ENCODE measurements at places on chromosomes 13 and 19.

DNA sequence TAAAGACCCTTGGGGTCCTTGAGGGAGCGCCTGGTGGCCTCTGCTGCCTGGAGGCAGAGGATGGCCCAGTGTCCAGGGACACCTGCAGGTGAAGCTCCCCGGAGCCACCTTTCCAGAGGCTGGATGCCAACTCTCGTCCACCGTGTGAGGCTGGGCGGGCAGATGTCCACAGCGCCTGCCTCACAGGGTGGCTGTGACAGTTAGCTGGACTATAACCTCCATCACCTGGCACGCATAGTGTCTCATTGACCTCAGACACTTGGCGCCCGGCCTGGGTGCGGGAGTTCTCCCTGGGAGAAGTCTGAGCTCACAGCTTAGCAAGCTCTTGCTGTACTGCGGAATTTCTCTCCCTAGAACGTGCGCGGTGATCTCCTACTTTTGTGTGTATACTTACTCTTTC lies 9.8 kb downstream of the BICRA start:
- DNase-seq, result no peak

DNA sequence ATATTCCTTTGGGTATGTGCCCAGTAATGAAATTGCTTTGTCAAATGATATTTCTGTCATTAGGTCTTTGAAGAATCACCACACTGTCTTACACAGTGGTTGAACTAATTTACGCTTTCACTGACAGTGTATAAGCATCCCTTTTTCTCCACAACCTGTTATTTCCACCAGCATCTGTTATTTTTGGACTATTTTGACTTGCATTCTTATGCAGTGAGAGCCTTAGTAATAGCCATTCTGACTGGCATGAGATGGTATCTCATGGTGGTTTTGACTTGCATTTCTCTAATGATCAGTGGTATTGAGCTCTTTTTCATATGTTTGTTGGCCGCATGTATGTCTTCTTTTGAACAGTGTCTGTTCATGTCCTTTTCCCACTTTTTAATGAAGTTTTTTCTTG lies 92.0 kb upstream of the SPATA13 start:
- no peak for DNase-seq

GRCh38 chr13:44549476-44549875 lies 26.7 kb downstream of the TSC22D1 start:
- no peak for DNase-seq

DNA sequence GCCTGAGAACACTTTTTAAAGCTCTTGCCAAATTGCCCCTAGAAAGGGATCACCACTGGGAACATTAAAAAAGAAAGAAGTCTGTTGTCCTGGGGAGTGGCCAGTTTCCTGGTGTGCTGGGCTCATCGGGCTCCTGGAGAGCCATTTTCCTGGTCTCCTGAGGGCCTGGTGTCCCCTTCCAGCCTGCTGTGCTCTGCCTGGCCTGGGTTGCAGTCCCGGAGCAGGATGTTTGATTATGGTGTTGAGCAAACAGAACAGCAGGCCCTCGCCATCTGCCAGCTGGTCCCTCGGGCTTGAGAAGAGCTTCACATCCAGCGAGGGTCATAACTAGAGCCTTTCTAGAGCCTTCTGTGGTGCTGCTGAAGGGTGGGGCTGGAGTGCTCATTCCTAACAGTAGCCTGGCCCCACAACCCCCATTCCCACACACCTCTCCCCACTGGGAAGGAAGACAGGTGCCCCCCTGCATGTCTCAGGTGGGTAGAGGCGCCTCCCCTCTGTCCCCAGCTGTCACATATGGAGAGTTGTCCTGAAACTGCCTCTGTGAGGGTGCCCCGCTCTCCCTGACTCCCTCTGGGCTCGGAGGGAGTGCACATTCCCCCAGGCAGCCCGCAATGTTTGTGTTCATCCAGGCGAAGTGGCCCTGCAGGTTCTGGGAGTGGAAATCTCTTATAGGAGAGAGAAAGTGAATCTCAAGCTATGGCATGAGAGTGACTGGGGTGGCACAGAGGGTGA lies 151.1 kb downstream of the SIPA1L3 start:
- no peak for DNase-seq

DNA sequence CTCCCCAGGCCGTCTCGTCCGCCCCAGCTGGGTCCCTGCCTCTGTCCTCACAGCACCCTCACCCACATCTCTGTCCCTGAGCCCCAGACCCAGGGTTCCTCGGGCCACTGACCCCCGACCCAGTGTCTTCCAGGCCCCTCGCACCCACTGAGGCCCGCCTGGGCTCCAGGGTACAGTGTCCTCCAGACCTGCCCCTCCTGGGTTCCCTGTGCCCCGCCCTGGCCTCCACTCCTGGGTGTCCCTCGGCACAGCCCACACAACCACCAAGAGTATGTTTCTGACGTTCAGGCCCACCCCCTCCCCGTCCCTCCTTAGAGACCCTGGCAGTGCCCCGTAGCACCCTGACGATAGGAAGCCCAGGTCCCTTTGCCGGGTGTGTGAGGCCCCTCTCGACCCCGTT lies 22.6 kb upstream of the NCCRP1 start:
- DNase-seq, result no peak

DNA sequence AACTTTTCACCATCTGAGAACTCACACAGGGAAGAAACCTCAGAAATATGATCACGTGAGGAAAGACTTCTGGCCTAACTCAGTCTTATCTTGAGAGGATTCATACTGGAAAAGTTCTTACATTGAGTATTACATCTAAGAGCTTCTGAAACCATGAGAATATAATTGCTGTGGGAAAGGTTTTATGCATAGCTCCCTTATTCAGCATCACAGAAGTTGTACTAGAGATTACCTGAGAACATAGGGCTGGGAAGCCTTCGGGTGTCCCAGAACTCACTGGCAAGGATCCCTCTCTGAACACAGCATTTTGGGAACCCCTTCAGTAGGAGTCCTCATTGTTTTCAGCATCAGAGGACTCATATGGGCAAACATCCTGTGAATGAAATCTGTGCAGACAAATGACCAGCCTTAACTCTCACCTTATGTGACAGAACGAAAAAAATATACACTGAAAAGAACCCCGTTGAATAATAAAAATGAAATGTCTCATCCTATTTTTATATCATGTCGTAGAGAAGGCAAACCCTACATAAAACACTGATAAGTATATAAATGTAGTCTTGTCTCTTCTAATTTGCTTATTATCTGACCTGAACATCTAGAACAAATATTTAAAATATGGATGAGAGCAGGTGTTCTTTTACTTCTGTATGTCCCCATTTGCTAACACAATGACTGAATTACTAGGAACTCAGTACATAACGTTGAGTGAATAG lies 14.2 kb downstream of the ZNF274 start:
- DNase-seq, result no peak

GRCh38 chr13:98994896-98995295 lies 17.0 kb upstream of the DOCK9 start:
- DNase-seq, result no peak

GRCh38 chr13:37011002-37011401 lies 10.4 kb downstream of the EXOSC8 start:
- DNase-seq, result no peak
